ENCODE measurements at places on chromosomes 1 and 21.

DNA sequence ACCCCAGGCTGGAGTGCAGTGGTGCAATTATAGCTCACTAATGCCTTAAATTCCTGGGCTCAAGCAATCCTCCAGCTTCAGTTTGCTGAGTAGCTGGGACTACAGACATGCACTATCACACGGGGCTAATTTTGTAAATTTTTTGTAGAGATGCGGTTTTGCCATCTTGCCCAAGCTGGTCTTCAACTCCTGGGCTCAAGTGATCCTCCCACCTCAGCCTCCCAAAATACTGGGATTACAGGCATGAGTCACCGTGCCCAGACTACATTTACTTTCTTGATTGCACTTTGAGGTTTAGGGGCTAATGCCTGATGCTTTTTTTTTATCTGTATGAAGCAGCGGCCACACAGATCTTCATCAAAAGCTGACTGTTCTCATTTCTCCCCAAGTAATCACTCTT lies 124.6 kb downstream of the KIF26B start:
- no peak for DNase-seq

DNA sequence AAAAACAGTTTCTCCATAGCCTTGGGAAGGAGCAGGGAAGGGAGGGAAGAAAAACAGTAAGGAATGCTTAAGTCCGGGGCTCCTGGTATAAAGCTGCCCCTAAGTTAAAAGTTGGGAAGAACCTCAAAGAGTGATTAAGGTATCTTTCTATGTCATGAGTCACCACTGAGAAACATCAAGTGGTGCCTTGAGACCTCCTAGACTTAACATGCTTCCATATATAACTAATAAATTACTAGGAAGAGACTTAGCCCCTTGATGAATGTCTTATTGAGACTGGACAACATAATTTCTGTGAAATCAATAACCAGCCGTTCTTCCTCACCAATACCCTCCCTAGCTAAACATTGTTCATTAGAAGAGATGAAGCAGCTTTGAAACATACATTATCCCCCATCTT lies 121.8 kb upstream of the SLC44A3 start:
- DNase-seq: no peak

GRCh38 chr1:232877365-232878028 lies 72.3 kb downstream of the MAP10 start:
- no peak for DNase-seq

DNA sequence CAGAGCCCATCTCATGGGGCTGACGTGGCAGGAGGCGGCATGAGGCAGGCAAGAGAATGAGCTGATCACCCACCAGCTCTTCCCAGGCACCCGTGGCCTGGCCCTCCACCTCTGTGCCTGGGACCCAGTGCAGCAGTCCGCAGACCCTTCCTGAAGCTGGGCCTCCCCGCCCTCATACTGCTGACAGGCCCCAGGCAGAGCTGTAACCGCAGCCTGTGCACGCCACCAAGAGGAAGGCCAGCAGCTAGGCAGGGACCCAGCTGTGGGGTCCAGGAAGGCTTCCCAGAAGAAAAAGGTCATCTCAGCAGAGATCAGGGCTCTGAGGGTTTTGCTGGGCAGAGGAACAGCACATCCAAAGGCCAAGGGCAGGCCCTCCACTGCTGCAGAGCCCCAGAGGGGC lies 9.8 kb upstream of the MTFR1L start:
- DNase-seq: no peak

DNA sequence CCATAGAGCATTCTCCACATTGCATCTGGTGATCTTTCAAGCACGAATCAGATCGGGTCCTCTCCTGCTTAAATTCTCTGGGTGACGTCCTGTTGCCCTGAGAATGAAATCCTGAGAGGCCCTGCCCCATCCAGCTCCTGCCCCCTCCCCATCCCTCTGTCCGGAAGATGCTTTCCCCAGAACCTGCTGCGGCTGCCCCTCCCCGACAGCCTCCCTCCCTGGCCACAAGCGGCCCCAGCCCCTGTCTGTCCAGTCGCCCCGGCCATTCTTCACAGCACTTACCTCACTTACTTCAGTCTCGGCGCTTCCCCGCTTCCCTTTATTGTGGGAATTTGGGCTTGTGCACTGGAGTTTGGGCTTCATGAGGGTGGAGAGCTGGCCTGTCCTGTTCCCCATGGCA lies 40.3 kb downstream of the TAS1R2 start:
- DNase-seq: no peak

- no peak for DNase-seq
Measured at GRCh38 chr1:27037518-27037917, 24.9 kb upstream of the TENT5B start.

- DNase-seq: peak; percentile 12
Measured at GRCh38 chr1:101005871-101006270, 19.7 kb downstream of the DPH5 start.

DNA sequence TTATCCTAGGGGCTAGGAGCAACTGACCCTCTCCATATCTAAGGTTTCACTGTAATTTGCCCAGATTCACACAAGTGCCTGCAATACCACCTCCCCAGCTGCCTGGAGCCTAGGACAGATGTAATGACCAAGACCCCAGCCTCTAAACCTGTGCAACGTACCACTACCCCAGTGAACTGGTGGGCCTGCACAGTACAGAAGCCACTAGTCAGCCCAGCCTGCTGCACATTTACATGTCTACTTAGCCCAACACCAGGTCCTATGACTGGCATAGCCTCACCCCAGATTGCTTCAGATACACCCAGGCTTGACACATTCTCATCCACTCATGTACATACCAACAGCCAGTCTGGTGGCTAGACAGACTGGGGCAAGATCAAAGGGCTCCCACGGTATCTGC lies 1336.6 kb downstream of the BRINP3 start:
- DNase-seq: no peak

- no peak for DNase-seq
Measured at GRCh38 chr1:197598935-197599334, 176.3 kb downstream of the DENND1B start.

- no peak for DNase-seq
Measured at GRCh38 chr1:15727424-15727823, 8.6 kb upstream of the SLC25A34 start.

DNA sequence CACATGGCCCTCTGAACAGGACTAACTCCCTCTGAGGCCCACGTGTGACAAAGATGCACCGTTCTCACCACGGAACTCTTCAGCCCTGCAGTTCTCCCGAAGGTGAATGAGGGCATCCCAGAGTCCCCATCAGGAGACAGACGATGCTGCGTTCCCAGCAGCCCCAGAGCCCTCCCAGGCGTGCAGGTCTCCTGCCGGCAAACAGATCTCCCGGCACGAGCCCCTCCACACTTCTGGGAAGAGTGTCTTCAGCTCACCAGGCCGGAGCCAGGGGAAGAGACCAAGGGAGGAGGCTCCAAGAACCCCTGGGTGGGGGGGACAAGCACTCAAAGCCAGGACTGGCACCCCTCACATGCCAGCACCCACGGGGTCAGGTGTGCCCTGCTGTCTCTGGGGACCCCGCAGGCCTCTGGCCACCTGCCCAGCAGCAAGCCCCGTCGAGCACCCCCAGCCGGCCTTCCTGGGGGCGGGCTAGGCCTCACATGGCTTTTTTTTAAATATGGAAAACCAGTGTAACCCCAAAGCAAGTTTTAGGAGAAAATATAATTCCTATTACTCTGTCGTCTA lies 45.1 kb upstream of the TRAPPC10 start:
- no peak for DNase-seq

GRCh38 chr1:200118779-200119505 lies 91.4 kb downstream of the NR5A2 start:
- DNase-seq: no peak

DNA sequence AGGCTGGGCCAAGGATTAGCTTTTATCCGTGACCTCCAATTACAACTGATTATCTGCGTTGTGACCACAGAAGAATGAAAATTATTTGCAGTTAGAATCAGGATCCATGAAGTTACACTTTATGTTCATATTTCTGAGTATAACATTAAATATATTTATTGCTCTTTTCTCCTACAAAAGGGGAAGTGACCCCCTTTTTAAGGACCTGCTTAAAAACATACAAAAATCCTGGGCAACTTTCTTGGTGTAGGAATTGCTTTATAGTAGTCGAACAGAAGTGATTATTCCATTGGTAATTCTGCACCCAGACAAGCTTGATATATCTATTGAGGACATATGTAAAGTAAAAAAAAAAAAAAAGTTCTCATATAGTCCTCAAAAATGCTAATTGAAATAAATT lies 208.7 kb downstream of the MRPL39 start:
- no peak for DNase-seq

- no peak for DNase-seq
Measured at GRCh38 chr1:90780981-90781380, 63.9 kb upstream of the BARHL2 start.

- no peak for DNase-seq
Measured at GRCh38 chr1:151891512-151891911, 17.8 kb downstream of the THEM4 start.

DNA sequence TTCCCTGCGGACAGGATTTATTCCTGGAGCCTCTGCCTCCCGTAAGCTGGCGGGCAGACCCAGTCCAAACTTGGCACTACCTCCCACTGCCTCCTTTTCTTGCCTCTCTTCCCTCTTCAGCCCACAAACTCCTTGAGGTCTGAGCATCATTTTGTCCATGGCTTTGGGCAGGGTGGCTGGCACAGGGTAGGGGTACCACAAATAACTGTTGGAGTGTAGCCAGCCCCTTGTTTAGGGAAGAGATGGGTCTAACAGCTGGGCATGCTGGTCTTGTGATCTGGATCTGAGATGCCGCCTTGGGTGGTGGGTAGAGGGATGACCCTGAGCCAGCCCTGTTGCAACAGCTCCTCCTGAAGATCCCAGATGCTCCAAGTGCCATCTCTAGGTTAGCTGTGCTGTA lies 71.4 kb upstream of the CLDN14 start:
- DNase-seq: no peak

DNA sequence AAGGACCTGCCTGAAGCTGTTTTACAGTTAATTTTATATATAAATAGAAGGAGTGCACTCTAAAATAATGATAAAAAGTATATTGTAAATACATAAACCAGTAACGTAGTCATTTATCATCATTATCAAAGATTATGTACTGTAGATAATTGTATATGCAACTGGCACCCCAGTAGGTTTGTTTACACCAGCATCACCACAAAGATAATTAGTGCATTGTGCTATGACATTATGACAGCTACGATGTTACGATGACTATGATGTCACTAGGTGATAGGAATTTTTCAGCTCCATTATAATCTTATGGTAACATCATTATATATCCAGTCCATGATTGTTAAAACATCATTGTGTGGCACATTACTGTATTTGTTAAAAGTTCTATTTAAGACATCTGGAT lies 185.2 kb downstream of the LBR start:
- DNase-seq: no peak

DNA sequence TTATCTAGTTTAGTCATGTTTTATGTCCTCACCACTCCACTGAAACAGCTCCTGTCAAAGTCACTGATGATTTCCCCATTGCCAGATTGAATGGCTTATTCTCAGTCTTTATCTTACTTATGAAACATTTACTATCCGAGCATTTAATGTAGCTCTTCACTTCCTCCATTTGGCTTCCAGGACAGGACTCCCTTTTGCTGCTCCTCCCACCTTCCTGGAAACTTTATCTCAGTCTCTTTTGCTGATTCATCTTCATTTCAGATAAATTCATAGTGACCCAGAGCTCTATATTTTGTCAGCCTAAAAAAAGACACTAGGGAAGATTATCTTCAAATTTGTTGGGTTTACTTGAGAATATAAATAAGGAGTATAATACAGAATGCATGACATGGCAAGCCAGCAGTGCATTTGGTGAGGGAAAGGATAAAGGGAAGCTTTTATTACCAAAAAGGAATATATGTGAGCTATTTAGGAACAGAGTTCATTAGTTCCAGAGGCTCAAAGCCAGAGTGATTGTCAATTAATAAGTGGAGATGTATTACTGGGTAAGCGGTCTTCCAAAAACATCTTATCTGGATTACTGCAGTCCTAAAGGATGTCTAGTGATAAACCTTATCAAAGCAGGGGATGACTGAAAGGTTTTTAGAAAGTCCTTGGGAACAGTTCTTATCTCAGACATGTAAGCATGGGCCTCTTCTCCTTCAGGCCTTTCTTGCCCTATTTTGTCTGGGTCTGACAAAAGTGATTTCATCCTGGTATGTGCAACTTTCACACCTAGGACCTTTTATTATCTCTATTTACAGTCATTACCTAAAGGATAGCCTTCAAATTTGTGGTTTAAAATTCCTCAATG lies 25.6 kb downstream of the IL23R start:
- DNase-seq: no peak

- no peak for DNase-seq
Measured at GRCh38 chr21:25586326-25586725, 21.0 kb downstream of the MRPL39 start.

GRCh38 chr1:43373066-43373940 lies 5.5 kb upstream of the ELOVL1 start:
- DNase-seq: no peak

DNA sequence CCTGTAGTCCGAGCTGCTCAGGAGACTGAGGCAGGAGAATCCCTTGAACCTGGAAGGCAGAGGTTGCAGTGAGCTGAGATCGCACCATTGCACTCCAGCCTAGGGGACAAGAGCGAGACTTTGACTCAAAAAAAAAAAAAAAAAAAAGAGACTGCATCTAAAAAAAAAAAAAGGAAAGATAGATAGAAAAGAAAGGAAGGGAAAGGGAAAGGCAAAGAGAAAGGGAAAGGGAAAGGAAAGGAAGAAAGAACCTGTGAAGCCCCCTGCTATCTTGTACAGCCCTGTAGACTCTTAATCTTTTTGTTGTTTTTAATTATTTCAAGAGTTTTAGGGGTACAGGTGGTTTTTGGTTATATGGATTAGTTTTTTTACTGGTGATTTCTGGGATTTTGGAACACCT lies 46.0 kb upstream of the MUTYH start:
- DNase-seq: no peak

GRCh38 chr21:36070999-36071398 lies 1.2 kb downstream of the CBR1 start:
- no peak for DNase-seq

GRCh38 chr1:221886743-221887414 lies 145.0 kb upstream of the DUSP10 start:
- no peak for DNase-seq

GRCh38 chr1:93661829-93662474 lies 19.7 kb downstream of the BCAR3 start:
- DNase-seq: no peak

- no peak for DNase-seq
Measured at GRCh38 chr1:227898502-227899140, 49.1 kb downstream of the WNT9A start.

- no peak for DNase-seq
Measured at GRCh38 chr1:194512957-194513356, 1326.5 kb upstream of the B3GALT2 start.

- no peak for DNase-seq
Measured at GRCh38 chr1:156550346-156550745, 22.0 kb downstream of the IQGAP3 start.

DNA sequence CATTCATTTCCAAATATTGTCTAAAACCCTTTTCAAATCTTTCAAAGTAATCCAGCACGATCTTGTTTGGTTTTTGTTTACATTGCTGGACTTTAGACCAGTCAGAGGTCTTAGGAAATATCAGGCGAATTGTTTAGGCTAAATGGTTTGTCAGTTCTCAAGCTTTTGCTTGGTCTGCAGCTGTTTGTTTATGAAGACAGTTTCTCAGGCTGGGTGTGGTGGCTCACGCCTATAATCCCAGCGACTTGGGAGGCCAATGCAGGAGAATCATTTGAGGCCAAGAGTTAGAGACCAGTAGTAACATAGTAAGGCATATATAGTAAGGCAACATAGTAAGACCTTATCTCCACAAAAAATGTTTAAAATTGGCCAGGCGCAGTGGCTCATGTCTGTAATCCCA lies 77.5 kb downstream of the DNTTIP2 start:
- DNase-seq: no peak
